Breast epithelium (tissue), 4 donors: ENCODE measurements at places on chromosomes 7 and 10.

GRCh38 chr10:75546004-75546403 lies 114.6 kb downstream of the LRMDA start:
- no peak for DNase-seq

- no peak for DNase-seq
Observed at GRCh38 chr7:150927956-150928344, 50.2 kb downstream of the KCNH2 start.

DNA sequence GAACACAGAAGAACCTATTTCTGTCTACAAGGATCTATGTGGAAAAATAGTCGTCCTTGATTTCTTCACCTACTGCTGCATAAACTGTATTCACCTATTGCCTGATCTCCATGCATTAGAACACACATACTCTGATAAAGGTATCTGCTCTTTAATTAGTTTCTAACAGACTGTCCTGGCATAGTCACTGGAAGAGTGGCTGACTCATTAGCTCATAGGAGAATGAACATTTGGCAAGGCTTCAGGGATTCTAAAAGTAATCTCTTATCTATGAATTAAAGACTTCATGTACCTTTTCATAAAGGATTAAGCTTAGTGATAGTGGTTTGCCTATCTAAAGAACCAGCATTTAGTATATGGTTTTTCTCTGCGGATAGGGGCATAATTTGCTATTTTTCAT lies 4.1 kb downstream of the NHLRC2 start:
- no peak for DNase-seq

- DNase-seq, result no peak
Observed at GRCh38 chr10:131746241-131746711, 154.5 kb upstream of the PPP2R2D start.

DNA sequence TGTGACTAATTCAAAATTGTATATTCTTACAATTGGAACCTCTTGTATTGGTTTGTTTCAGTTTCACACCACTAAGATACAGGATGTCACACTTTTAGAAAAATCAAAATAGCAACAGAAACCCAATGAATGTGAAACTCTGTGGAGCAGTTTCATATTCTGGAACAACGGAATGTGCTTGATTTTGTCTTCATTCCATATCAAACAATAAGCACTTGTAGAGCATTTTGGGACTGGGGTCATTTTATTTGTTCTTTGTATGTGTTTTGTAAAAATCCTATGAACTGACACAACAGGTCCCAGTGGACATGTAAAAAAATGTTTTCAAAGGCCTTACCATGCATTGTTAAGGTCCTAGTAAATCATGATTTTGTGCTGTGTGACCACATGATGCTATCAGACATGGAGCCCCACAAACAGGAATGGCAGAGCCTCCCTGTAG lies 123.1 kb downstream of the DKK1 start:
- DNase-seq, result no peak

- DNase-seq, result no peak
Observed at GRCh38 chr10:24701447-24701846, 22.2 kb downstream of the ARHGAP21 start.

DNA sequence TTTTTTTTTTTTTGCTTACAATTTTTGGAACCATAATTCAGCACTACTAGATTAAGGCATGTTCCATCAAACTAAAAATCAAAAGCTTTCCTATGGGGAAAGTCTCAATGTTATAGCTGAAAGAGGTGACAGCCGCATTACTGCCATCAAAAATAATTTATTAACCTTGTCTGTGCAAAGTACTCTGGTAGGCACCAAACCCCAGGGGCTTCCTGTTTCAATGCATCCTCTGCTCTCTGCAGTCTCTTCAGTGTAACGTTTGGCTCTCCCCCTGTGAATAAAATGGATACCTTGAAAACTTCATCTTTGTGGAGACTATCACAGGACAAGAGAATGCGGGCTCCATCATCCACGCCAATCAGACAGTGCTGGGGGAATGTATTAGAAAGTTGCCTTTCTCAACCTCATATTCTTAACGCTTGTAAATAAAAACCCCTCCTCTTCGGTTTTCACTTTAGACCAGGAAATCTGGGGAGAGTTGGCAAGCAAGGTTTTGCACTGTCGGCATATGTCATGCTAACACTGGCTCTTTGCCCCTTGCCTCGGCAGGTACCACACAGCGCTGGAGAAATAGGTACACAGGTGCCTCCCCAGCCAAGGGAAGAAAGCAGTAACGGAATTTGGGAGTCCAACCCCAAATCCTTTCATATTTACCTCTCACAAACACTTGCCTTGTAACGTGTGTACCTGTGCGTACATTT lies 1.6 kb upstream of the NRG3 start:
- no peak for DNase-seq

- DNase-seq, result no peak
Observed at GRCh38 chr10:89502549-89502948, 32.8 kb downstream of the SLC16A12 start.

DNA sequence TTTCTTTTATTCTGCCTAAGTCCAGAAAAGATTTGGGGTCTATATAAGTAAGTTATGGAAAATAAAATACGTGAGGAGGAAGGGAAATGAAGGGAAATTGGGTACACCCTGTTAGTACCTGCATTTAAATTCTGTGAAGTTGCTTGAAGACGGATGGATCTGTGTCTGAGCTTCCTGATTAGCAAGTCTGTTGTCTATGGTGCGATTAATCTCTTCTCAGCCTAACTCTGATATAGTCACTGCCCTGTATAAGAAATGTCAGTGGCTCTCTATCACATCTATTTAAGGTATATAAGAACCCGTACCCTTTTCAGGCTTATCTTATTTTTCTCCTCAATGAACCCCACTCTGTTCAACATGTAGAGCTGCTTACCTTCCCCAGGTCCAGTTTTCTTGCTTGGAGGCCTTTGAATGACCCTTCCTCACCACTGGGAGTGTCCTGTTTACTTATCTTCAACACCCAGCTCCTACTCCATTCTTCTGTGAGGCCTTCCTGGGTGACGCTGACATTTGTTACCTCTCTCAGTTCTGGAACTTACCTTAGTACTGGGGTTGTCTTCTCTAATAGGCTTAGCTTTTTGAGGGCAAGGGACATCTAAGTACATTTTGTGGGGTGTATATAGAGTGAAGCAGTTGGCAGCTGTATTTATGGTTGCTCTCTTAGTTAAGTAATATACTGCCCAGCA lies 149.6 kb upstream of the PRPS1L1 start:
- DNase-seq, result no peak

- DNase-seq, result no peak
Observed at GRCh38 chr10:22317771-22318565, 1.8 kb downstream of the COMMD3 start.

DNA sequence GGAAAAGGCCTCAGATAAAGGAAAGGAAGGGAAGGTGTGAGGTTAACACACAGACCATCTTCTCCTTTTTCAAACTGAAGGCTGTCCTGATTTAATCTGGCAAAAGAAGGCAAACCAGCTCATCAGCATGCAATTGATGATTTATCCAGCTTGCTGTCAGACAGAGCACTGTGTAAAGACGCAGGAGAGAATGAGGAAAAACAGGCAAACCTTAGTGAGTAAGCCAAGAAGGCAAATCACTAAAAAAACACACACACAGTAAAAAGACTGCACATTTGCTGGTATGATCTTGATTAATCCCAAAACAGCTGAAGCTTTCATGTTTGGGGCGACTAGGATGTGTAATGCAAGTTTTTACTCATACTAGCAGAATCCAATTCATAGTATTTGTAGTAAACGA lies 65.8 kb upstream of the SKAP2 start:
- DNase-seq, result no peak

GRCh38 chr10:20372748-20373147 lies 524.4 kb downstream of the NEBL start:
- DNase-seq, result no peak

GRCh38 chr7:138876326-138876725 lies 78.3 kb upstream of the ATP6V0A4 start:
- DNase-seq, result no peak

GRCh38 chr7:84686373-84686772 lies 491.8 kb upstream of the SEMA3A start:
- DNase-seq, result no peak

GRCh38 chr7:135385209-135385608 lies 124.7 kb downstream of the CNOT4 start:
- DNase-seq, result no peak

DNA sequence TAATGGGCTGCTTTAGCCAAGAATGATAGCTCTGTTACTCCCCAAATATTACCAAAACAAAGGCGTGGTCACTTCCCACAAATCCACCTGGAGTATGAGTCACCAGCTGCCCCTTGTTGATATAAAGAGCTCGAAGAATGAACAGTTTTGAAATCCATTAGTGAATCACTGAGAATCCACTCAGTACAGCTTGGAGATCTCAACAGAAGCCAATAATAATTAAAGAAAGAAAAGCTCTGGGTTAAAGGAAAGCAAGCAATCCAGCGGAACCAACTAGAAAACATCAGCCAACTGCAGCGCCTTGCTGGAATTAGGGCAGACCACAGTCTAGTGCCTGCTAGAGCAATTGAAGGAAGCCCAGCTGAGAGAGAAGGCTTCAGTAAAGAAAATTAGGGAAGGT lies 576.0 kb upstream of the C7orf33 start:
- no peak for DNase-seq

DNA sequence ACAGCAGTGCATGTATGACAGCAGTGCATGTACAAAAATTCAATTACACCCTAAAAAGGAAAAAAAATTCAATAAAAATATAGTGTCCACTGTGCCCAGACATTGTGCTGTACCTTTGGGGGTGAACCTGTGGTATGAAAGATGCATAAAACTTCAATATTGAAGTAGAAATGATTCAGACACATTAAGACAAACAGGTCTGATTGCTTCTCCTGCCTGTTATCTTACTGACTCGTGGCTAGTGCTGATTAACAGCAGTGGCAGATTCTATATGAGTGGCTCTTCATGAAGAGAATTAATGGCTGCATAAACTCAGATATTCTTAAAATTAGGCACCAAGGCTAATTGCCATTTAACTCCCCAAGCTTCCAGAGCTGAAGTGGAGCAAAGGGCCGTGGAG lies 37.9 kb downstream of the GATA3 start:
- DNase-seq, result no peak

GRCh38 chr10:3836222-3836820 lies 51.3 kb upstream of the KLF6 start:
- DNase-seq, result no peak

- DNase-seq, result no peak
Observed at GRCh38 chr7:74511345-74511744, 57.6 kb downstream of the GTF2IRD1 start.

GRCh38 chr10:11898372-11899066 lies 75.4 kb downstream of the PROSER2 start:
- DNase-seq, result peak; percentile 84

GRCh38 chr7:37110660-37111424 lies 337.8 kb downstream of the ELMO1 start:
- DNase-seq, result no peak

DNA sequence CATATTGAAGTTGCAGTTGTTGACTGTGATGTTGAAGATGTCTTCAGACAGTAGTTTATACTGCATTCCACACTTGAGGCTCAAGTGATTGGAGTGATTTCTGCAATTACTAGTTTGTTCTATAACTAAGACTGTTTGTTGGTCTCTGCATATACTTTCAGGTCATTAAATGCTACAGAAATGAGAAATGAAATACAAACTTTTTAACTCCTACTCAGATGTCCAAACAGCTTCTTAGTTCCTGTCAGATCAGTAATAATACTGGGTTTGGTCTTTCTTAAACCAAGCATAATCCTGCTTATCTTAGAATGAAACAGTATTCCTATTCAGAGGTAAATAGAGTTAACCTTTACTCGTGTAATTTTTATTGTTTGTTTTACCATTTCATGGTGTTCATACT lies 115.9 kb downstream of the CCNY start:
- DNase-seq, result no peak

GRCh38 chr7:104921596-104921995 lies 92.4 kb upstream of the KMT2E start:
- DNase-seq, result no peak

GRCh38 chr10:100569687-100570481 lies 34.1 kb downstream of the HIF1AN start:
- DNase-seq, result no peak
